ENCODE measurements at places on chromosomes 11 and 22.

DNA sequence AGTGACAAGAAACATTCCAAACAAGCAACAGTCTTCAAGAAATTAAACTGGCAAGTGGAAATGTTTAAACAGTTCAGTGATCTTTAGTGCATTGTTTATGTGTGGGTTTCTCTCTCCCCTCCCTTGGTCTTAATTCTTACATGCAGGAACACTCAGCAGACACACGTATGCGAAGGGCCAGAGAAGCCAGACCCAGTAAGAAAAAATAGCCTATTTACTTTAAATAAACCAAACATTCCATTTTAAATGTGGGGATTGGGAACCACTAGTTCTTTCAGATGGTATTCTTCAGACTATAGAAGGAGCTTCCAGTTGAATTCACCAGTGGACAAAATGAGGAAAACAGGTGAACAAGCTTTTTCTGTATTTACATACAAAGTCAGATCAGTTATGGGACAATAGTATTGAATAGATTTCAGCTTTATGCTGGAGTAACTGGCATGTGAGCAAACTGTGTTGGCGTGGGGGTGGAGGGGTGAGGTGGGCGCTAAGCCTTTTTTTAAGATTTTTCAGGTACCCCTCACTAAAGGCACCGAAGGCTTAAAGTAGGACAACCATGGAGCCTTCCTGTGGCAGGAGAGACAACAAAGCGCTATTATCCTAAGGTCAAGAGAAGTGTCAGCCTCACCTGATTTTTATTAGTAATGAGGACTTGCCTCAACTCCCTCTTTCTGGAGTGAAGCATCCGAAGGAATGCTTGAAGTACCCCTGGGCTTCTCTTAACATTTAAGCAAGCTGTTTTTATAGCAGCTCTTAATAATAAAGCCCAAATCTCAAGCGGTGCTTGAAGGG is 6.0 kb downstream of the MALAT1 start:
- peak; percentile 70 for DNase-seq

GRCh38 chr11:44563711-44564110 is 1.8 kb upstream of the CD82 start:
- DNase-seq: no peak

DNA sequence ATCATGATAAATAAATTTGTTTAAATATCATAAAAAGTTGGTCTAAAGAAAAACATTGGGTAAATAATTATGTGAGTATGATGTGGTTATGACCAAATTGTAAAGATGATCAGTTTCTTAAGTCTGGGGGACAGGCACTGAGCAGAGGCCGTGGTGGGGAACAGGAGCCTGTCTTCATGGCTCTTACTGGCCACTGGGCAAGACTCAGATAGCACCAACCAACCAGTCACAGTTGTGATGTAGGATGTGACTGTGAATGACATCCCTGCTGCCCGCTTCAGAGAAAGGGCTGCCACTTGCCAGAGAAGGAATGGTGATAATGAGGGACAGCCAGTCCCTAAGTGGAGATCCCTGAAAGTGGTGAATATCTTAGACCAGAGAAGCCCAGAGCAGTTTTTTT is 7.0 kb downstream of the PTPRJ start:
- no peak for DNase-seq

GRCh38 chr11:34747251-34747650 is 126.4 kb downstream of the EHF start:
- no peak for DNase-seq

DNA sequence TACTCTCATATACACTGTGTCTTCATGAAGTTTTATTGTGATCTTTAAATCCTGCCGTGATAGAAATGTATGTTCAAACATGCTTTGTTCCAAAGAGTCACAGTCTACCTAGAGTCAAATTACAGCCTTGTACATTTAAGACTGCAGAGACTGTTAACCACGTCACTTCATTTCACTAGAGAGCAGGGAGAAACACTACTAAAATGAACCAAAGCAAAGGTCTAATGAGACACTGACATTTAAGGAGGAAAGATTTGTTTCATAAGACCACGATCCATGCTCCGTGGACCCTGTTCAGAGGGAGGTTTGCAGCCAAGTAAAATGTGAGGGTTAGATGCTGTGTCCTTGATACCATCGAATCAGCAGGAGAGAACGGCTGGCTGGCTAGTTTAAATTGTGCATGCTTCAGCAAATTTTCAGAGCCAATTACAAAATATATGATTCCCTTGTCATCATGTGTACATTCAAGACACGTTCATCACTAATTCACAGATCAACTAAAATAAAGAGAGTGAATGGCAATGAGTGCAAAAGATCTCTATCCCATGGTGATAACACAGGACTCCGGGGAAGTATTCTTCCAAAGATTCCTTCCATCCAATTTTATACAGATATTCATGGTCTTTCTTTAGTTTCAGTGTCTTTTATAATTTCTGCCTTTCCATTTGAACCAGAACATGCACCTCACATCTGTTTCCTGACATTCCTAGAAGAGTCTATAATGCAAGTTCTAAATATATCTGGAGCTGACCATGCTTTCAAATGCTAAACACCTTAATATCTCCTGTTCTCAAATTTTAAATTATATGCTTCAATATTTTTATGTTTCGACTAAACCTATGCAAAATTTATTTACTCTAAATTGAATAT is 960.9 kb upstream of the FAT3 start:
- no peak for DNase-seq

DNA sequence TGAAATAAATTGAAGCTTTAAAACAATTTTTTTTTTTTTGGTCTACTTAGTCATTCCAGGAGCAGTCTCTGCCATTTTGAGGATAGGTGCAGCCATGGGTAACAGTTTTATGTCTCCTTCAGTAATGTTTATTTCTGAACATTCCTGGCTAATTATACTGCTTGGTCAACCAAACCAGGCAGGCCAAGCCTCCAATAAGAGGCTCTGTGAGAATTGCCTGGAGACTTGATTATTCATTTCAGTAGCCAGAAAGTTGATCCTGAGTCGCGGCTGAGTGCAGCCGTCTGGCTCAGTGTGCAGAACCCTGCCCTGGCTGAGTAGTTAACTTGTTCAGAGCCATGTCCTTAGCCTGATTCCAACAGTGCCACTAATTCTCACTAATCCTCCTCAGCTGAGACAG is 364.0 kb upstream of the FAT3 start:
- no peak for DNase-seq

- DNase-seq: no peak
Observed at GRCh38 chr11:120289426-120289825, 35.7 kb upstream of the TLCD5 start.

DNA sequence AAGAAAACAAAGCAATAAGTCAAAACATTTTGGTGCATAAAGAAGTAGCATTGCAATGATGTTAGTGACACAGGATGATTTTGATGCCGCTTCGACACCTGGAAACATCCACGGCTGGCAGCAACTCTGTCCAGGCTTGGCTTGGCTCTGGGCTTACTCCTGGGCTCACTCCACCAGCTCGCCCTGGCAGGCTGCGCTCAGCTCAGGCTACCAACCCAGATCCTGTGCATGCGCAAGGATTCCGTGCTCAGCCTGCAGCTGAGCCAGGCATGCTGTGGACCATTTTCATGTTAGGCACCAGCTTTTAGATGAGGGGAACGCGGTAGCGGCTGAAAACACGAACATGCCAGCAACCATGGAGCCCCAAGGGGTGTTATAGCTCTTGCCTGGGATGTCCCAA is 66.0 kb downstream of the SLC25A17 start:
- DNase-seq: no peak

DNA sequence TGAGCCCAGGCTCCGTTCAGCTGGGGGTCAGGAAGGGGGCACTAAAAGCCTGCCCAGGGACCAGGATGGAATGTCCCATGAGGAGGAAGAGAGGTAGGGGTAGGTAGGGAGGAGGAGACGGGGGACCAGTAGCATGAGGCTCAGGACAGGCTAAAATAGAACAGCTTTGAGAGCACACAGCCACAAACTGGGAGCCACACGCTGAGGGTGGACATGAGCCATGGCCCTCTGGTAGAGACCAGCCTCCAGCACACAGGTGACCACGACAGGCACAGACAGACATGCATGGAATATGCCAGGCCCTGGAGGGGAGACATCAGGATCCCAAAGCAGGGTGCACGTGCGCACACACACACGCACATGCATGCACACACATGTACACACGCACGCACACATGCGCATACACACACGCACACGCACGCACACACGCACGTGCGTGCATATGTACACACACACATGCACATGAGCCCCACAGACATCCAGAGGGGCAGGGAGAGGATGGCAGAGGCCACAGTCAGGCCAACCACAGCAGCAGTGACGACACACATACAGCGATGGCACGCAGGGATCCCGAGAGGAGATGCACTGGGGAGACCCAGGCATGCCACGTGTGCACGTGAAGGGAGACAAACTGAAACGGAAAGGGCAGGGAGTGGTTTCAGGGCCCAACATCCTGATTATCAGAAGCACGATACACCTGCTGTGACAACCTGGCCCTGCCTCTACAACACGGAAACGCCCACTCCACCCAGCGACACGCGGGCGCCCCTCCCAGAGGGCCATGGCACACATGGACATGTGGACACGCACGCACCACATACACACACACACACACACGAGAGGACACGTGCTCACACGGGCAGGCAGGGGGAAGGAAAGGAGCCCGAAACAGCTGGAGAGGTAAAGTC is 25.7 kb downstream of the LRRC10B start:
- DNase-seq: no peak

DNA sequence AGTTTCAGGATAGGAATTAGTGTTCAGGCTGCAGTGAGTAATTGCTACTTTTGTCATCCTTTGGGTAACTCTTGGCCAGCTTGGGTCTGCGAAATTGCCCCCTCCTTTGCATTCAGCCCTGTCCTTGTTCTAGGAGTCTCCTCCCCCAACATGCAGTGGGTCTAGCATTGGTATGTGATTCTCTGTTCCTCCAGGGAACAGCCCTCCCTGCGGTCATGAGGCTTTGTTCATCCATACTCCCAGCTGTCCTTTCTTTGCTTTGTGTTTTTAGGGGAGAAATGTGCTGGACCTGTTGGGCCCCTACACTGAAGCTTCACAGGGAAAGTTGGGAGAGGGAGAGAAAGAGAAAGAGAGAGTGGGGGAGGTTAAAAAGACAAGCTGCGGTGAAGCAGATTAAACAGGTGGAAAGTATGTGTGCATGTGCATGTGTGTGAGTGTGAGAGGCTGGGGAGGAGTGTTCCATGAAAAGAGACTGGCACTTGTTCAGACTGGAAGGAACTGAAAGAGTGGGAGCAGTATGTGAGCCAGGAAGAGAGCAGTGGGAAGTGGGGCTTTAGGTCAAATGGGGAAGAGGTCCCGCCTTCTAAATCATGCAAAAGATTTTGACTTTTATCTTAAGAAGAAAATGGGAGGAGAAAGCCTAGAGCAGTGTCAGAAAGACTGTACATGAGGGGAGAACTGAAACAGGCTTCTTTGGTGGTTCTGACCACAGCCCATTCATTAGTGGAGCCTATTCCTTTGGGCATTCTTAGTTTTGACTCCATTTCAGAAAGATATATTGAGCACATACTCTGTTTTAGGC is 17.9 kb upstream of the SESN3 start:
- no peak for DNase-seq

- peak; percentile 91 for DNase-seq
Observed at GRCh38 chr22:26579331-26579886, 10.5 kb downstream of the TPST2 start.

DNA sequence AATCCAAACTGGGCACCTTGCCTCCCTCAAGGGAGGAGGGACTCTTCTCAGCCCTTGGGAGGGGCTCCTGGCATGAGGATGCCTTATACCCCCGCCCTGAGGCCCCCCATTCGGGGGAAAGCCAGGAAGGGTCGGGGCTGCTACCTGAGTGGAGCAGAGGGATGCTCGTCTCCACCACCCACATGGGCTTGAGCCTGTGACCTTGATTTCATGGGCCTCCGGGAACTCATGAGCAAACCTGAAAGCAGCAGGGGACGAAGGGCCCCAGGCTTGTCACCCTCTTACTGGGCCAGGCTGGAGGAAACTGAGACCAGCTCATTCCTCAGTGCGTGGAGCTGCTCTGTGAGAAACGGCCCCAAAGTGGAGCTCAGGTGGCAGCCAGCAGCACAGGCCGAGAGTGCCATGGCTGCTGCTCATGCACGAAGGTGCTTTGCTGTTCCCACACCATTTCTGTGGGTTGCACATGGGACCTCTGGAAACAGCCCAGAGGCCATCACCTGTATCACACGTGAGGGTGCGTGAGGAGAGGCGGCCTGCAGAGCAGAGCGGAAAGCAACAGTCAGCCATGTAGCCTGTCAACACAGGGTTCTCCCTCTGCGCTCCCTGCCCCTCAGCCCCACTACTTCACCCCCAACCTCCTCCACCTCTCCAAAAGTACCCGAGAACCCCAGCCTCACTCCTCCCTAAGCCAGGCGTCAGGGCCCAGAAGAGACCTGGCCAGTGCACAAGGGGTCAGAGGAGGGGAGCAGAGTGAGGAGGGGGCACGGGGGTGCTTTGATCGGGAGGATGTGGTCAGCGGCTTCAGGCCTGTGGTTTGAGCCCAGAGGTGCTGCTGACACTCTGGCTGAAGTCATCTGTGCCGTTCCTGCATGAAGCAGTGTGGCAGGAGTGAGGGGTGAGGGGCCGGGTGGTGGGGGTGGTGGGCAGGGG is 14.1 kb upstream of the IL2RB start:
- DNase-seq: peak; percentile 81
